ENCODE measurements at places on chromosomes 5 and 9. TPM values are rescaled to one million over a fixed set of nuclear protein-coding genes. Genes with fewer than 3 reads are reported as not detected.

GRCh38 chr5:53073348-53073747 lies 36.2 kb downstream of the MOCS2 start:
- DNase-seq, result no peak

DNA sequence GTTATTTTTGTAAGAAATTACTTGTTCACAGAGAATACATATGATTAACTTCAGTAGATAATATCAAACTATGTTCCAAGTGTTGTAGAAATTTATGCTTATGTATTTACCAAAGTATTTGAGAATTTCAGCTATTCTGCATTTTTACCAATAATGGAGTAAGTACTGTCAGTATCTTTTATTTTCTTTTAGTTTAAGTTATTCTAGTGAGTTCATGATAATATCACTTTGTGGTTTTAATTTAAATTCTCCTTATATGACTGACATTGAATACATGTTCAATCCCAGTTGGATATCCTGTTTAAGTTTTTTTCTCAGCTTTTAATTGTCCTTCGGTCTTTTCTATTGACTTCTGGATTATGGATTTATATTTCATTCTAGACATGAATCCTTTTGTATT lies 1024.6 kb downstream of the EFNA5 start:
- no peak for DNase-seq

DNA sequence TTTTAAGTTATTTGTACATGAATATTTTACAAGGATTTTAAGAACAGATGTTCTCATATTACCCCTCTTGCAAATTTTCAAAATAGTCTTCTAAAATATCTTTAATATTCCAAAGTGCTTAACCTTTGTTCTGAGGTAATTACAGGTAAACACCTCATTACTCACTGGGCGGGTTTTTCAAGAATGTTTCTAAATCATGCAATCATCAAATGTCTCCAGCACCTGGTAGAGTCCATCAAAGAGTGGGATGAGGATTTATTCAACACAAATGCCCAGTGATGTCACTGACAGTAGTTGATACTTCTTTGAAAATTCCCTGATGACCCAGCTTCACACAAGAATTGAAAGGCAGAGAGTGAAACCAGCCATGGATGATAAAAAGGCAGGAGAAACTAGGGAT lies 114.4 kb downstream of the SEC61B start:
- no peak for DNase-seq

Gene PDE8B
- total RNA-seq, result 71.2 TPM

GRCh38 chr5:109421956-109422355 lies 12.2 kb upstream of the PJA2 start:
- DNase-seq, result no peak

- no peak for DNase-seq
Measured at GRCh38 chr5:145946112-145946861, 9.9 kb downstream of the SH3RF2 start.

DNA sequence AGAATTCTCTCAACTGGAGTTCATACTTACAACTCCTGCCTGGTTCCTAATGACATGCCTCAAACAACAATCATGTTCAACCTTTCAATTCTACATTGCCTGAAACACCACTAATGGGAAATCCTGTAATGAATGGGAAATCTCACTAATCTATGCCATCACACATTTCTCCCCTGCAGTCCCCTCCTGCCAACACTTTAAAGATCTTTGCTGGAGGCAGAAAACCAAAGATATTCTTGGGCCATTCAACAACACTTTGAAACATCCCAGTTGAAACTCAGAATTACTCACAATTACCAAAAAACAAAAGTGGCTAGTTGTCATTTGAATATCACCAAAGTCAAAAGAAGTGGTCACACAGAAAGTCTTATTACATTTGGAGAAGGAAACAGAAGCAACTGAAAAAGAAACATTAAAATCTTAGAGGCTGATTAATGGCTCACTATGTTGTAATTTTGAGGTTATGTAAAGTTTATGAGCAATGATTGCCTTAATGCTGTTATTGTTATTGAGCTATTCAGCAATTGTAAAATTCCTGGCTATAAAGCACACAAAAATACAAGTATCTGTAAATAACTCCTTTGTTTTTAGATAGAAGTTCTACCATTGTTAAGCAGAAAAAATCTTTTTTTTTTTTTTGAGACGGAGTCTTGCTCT lies 313.4 kb upstream of the SLC30A5 start:
- no peak for DNase-seq

DNA sequence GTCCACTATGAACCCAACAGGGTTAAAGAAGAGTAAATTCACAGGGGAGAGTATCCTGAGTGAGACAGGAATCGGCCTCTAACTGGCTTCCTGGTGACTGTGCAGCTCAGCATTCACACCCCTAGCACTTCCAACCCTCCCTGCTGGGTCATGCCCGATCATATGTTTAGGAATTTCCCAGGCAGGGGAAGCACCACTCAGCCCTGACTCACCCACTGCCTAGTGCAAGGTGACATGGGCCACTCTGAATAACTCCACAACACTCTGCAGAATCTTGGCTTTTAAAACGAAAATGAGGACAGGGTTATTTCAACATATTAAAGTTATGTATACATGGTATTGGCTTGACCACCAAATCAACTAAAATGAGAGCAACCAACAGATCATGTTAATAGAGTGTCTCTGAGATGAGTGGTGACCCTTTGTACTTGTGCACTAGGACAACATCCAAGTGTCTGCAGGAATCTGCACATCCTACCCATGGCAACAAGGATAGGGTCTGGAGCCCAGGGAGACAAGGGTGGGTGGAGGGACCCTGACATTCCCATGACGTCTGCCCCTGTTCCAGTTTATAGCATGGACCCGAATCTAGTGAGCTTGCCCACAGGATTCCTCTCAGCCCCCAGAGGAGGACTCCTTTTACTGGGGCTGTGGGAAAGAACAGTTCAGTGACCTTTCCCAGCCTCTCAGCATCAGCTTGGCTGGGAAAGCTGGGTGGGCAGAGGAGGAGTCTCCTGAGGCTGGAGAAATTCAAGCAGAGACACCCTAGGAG lies 485.8 kb downstream of the SEMA5A start:
- DNase-seq, result no peak

- no peak for DNase-seq
Measured at GRCh38 chr5:170070556-170071412, 34.9 kb upstream of the FOXI1 start.

- DNase-seq, result no peak
Measured at GRCh38 chr5:114727358-114727757, 365.5 kb downstream of the KCNN2 start.

GRCh38 chr5:170635706-170636105 lies 131.9 kb downstream of the KCNIP1 start:
- no peak for DNase-seq

DNA sequence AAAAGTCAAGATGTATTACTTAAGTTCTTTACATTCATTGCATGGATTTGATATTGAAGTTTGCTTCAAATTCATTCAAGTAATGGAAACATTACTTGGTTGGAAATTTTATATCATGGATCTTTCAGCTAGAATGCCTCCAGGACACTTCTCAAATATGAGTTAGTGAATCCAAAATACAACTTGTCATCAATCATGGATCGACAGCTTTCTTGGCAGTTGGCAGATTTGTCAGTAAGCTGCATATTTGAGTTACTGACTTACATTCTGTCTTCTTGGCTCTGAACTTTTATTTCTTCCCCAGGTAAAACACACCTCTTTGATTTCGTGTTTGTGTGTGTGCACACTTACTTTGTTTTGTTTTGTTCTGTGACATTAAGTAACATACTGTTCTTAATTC lies 1171.1 kb downstream of the TAF11L14 start:
- no peak for DNase-seq

DNA sequence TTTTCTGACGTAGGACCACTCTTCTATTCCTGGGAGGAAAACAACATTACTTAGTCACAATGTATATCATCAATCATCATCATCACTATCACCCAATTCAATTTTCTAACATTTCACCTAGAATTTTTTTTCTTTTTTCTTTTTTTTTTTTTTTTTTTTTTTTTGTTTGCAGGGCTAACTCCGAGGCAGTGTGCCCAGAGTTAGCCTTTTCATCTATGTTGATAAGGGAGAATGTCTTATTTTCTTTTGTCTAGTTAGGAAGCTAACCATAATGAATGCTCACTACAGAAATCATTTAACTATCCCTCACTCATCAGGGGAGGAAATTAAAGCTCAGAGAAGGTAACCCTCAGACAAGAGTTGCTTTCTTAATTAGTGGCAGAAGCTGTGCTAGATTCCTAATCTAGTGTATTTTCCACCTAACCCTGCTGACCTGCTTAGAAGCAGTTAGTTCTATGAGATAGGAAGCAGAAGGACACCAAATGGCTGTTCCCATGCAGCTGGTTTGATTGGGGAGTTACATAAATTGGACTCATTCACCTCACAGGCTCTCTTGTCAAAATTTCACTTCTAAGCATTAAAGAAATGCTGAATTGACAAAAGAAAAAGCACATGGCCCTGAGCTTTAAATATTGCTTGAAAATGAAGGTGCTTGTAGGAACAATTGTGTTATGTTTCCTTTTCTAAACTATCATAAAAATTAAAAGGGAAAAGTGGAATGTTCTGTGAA lies 8.6 kb upstream of the PRRC1 start:
- no peak for DNase-seq

Gene SHOC1
- not detected for total RNA-seq

- DNase-seq, result no peak
Measured at GRCh38 chr5:136076881-136077445, 48.2 kb downstream of the TGFBI start.

DNA sequence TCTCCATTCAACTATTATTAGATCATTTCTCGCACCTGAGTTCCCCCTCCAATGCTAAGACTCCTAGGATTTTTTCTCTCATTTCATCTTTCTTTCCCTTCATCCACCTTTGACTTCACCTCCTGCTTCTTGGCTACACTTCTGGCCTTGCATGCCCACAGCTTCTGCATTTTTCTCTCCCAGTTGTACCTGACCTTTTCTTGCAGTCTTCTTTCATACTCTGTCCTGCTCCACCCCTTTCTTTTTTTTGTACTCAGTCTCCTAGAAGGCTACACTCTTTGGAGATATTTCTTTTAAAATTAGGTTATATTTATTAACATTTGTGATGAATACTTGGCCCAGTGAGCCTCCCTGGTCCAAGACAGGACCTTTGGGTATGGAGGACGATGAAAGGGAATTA lies 190.4 kb downstream of the DEPDC1B start:
- DNase-seq, result no peak

GRCh38 chr5:177985430-177986040 lies 10.5 kb downstream of the PROP1 start:
- no peak for DNase-seq

DNA sequence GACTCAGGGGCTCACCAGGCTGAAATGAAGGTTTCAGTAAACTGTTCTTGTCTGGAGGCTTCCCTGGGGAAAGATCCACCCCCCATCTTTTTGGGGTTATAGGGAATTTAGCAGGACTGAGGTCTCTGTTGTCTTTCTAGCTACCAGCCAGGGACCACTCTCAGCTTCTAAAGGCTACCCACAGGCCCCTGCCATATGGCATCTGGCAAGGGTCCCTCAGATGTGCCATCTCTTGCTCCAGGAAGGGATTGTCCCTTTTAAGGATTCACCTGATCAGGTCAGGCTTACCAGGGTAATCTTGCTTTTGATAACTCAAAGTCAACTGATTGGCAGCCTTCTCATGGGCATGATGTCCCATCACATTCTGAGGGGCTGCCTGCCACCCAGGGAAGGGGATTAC lies 65.0 kb downstream of the NSUN2 start:
- no peak for DNase-seq

Gene SPINK4
- total RNA-seq, result not detected

Gene GLRA1
- total RNA-seq, result not detected

Gene TTC23L
- not detected for total RNA-seq

GRCh38 chr9:125475385-125475784 lies 213.8 kb downstream of the GAPVD1 start:
- no peak for DNase-seq

Gene ADGRD2
- total RNA-seq, result not detected

Gene FOXI1
- total RNA-seq, result not detected

Gene FABP6
- not detected for total RNA-seq

DNA sequence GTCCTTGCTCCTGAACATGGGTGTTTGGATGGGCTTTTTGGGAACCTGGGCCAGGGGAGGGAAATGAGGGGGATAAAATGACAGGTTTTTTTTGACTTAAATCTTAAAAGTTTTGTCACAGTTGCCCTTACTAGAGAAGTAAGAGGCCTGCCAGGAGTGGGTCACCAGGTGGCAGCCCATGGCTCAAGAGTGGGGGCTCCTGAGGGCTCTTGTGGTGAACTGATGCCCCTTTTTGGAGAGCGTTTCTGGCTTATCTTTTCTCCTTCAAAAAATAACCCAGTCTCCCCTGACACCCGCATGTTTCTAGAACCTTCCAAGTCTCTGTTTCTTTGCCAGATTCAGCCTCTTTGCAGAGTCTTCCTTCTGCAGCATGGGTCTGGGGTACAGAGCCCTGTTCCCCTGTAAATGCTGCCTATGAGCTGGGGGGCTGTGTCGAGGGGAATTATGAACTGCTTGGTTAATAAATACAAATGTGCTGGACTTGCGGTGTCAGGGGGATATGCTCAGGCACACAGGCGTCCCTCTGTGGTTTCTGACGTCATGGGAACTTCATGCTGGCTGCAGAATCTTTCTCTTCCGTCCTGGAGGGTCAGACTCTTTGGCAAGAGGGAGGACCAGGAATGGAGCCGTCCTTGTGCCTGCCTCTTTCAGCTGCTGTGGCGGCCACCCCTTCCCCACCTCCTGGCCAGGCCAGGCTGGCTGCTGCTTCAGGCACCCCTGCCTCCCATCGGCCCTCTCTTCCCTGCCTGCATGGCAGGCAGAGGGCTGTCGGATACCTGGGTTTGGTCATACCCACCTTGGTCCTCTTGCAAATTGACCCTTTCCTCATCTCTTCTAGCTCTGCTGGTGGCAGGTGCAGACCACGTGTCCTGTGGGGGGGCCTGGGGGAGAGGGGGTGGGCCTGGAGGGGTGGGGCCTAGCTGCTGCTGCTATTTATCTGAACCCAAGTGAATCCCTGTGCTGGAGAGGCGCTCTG lies 30.1 kb downstream of the PTPA start:
- peak; percentile 88 for DNase-seq

Gene PCDHGA2
- total RNA-seq, result 7.0 TPM

Gene TEK
- 21.7 TPM for total RNA-seq

DNA sequence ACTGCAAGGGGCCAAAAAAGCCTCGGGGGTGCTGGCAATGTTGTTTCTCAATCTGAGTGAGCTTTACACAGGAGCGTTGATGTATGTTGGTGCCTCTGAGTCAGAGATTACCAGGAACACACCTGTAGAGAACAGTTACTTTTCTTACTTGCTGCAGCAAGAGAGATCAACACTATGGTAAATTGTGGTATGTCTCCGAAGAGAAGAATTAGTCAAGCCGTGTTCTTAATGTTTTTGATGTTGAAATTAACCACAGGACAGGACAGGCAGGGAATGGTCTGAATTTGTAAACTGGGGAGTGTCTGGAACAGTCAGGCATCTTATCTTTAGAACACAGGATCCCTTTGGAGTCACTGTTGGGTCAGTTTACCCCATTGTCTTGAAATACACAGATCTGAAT lies 285.7 kb downstream of the DNAH5 start:
- DNase-seq, result no peak

All from right cardiac atrium (tissue), 5 donors.